Activated T-helper 1 cell treated with anti-CD3 and anti-CD28 coated beads, Interleukin-12 subunit alpha, Interleukin-12 subunit beta, Interleukin-2, Interleukin-4 antibody, amounts not matched to agents 30 ng/mL and 10 ng/mL and 1 ng/mL, durations not matched to agents 14 hours and 24 hours and 36 hours (primary cell): ENCODE measurements at places on chromosomes 1 and 21. TPM values are rescaled to one million over a fixed set of nuclear protein-coding genes. Genes with fewer than 3 reads are reported as not detected.
A peak's percentile ranks its signal among the peaks of the same experiment; 100 is the strongest.

The CD2 gene
- 651 and 685 TPM in 2 replicates for total RNA-seq

The ZCCHC17 gene
- 24.1 and 24.7 TPM in 2 replicates for total RNA-seq

The TDRKH gene
- 14.6 and 16.4 TPM in 2 replicates for total RNA-seq

The OBSCN gene
- 15.0 and 15.2 TPM in 2 replicates for total RNA-seq

The S100A14 gene
- total RNA-seq: 0.16 TPM in 1 of 2 replicates, not detected in the other

The PLA2G4A gene
- total RNA-seq: 0.20 and 0.21 TPM in 2 replicates

The TNNI3K gene
- not detected in 2 replicates for total RNA-seq

The SCMH1 gene
- 16.0 and 18.5 TPM in 2 replicates for total RNA-seq

GRCh38 chr1:68173936-68174737, 58.2 kb downstream of the WLS start:
- no peak overlapping the region for H3K4me3 ChIP-seq
- no peaks in the 10 kb centered on the region for H3K27me3 ChIP-seq
- no peak overlapping the region for H3K27ac ChIP-seq
- peaks cover 6% of the 10 kb centered on the region for H3K4me1 ChIP-seq
- H3K36me3 ChIP-seq: no peaks in the 10 kb centered on the region

- no peaks in the 10 kb centered on the region for H3K27me3 ChIP-seq
- peaks cover 17% of the 10 kb centered on the region for H3K36me3 ChIP-seq
- no peak for DNase-seq
These were observed 17.4 kb downstream of the IQGAP3 start for GRCh38 chr1:156554971-156555370.

DNA sequence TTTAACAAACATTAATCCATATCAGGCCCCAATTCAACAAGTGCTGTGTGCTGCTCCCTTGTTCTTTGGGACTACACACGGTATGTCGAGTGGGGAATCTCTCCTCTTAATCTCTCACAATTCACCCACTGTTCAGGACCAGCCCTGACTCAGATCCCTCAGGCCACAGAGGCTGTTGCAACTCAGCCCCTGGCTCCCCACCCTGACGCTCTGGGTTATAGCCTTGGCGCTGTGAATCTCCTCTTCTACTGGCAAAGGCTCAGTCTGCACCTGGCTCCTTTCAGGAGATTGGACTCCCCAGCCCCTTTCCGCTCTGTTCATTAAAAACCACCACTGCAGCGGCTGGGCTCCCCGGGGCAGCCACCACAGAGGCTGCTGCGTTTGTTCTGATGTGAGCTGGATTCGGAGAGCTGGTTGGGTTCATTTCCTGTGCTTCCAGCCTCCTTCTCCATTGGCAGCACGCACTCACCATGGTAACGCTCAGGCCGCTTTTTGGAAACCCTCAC, 13.0 kb downstream of the CAPN8 start:
- H3K36me3 ChIP-seq: no peaks in the 10 kb centered on the region
- H3K27ac ChIP-seq: no peak overlapping the region
- H3K4me1 ChIP-seq: no peaks in the 10 kb centered on the region

- DNase-seq: no peak
- peaks cover 83% of the 10 kb centered on the region for H3K4me1 ChIP-seq
- H3K27ac ChIP-seq: peak overlapping the region; percentile 99
- H3K36me3 ChIP-seq: peaks cover 47% of the 10 kb centered on the region
These were observed 1.9 kb downstream of the BTBD19 start for GRCh38 chr1:44810101-44810761.

DNA sequence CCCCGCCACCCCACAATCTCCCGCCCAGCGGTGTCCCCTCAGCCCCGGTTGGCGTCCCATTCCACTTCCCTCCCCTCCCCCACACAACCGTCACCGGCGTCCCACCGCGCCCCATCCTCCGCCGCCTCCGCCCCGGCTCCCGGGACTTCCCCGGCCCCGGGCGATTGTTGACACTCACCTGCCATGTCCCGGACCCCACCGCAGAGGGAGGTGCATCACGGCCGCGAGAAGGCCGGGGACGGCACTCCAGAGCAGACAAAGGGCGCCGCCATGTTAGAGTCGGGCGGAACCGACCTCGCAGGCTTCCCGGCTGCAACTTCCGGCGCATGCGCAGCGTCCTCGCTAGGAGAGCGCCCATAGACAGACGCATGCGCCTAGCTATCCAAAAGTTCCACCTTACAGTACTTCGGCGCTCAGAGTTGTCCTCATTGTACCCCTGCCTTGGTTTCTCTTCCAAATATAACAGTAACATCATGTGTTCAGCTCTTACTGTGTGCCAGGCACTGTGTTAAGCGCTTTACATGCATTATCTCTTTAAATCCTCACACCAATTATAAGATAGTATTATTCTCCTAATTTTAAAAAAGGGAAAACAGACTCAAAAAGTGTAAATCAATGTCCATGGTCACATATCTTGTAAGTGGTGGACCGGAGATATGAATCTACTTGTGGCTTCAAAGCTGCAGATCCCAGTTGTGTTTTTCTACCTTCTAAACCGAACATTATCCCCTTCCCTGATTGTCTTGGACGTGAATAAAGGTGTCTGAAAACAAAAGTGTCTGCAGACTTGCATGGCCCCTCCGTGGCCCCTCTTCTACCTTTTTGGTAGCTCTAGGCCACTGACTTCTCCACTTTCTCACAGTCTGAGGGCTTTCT, at the start of gene ZBTB17:
Gene ZBTB17 (minus strand): TSS at position 297 of the 876 bp plus-strand sequence. CDS start 27,606 bp downstream, outside the sequence.
- DNase-seq: peak; percentile 94
- peak within 1 kb of the TSS; percentile 89 for H3K4me3 ChIP-seq
- peaks cover 2% of the 10 kb centered on the region for H3K27me3 ChIP-seq
- peaks cover 51% of the 10 kb centered on the region for H3K4me1 ChIP-seq
- peak within 1 kb of the TSS; percentile 93 for H3K27ac ChIP-seq
- H3K36me3 ChIP-seq: peaks cover 28% of the 10 kb centered on the region

GRCh38 chr1:163877016-163877415, 555.3 kb downstream of the NUF2 start:
- DNase-seq: no peak
- H3K4me1 ChIP-seq: no peaks in the 10 kb centered on the region
- no peak overlapping the region for H3K27ac ChIP-seq
- no peaks in the 10 kb centered on the region for H3K36me3 ChIP-seq
- H3K27me3 ChIP-seq: no peaks in the 10 kb centered on the region

DNA sequence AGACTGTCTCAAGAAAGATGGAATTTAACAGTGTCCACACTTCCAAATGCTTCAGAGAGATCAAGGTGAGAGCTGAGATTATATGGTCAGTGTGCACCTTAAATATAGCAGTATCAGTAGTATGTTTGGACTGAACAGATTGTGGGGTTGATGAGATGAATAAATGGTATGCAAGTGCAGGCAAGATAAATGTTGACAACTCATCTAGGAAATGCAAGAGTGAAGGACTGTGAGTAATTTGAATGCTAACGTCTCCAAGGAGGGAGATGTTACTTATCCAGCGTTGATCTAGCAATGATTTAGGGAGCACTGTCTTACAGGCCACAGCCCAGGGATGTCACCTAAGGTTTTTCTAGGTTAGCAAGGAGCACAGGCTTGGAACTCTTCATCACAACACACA, 170.7 kb upstream of the GALNT2 start:
- no peaks in the 10 kb centered on the region for H3K4me1 ChIP-seq
- no peak overlapping the region for H3K27ac ChIP-seq
- peaks cover 10% of the 10 kb centered on the region for H3K27me3 ChIP-seq

DNA sequence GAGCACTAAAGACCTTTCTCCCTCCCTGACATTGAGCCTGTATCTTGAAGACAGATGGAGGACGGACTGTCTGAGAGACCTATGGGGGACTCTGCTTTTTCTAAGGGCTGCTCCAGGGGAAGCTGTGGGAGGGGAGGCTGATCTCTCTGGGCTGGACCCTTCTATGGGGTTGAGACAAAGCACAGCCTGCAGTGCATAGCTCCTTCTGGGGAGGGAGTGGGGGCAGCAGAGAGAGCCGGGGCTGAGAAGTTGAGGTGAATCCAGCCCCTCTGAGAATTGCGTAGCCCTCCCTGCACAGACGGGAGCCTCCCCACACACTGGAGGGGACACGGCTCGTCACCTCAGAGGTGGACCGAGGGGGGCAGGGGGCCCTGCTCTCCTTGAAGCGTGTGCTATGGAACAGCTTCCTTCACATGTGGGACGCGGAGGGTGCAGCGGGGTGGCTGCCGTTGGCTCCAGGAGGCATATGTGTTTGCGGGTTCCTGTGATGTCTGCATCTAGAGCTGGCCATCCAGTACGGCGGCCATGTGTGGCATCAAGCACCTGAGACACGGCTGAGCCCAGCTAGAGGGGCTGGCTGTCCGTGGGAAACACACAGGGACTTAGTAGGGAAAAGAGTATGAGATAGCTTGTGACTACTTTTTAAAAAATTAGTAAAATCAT, 299.1 kb downstream of the CAMTA1 start:
- H3K27ac ChIP-seq: no peak overlapping the region
- no peak overlapping the region for H3K4me3 ChIP-seq
- no peaks in the 10 kb centered on the region for H3K4me1 ChIP-seq
- DNase-seq: no peak

DNA sequence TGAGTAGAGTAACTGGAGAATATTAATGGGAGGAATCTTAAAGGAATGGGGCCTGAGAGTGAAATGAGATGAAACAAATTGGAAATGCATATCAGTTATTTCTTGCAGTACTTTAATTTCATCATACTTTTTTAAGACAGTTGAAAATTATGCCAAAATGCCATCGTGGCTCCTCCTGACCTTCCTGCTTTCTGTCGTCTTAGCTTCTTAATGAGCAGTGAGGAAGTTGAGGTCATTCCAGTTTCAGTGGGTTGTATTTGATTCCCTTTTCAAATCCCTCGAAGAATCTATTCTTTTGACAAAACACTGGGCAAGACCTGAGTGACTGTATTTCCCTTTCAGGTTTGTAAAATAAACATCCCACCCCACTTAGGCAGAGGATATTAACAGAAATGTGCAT, 134.9 kb upstream of the MAP1LC3C start:
- H3K27ac ChIP-seq: no peak overlapping the region
- no peak for DNase-seq
- no peaks in the 10 kb centered on the region for H3K36me3 ChIP-seq
- H3K4me1 ChIP-seq: no peaks in the 10 kb centered on the region
- H3K27me3 ChIP-seq: no peaks in the 10 kb centered on the region

DNA sequence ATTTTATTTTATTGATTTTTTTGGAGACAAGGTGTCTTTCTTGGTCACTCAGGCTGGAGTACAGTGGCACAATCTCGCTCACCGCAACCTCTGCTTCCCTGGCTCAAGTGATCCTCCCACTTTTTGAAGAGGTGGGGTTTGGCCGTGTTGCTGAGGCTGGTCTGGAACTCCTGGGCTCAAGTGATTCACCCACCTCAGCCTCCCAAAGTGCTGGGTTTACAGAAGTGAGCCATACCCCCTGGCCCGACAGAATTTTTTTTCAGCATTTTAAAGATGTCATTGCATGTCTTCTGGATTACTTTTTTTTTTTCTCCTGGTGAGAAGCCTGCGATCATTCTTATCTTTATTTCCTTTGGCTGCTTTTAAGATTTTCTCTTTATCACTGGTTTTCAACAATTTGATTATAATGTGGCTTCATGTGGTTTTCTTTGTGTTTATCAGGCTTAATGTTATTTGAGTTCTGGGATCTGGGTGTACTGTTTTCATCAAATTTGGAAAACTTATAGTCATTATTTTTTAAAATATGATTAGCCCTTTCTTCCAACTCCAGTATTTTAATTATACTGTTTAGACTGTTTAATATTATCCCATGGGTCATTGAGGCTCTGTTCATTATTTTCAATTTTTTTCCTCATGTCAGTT, 23.1 kb upstream of the PTBP2 start:
- no peak overlapping the region for H3K27ac ChIP-seq
- H3K4me3 ChIP-seq: no peak overlapping the region
- no peak for DNase-seq
- no peaks in the 10 kb centered on the region for H3K4me1 ChIP-seq

GRCh38 chr1:229058111-229058561, 212.8 kb upstream of the RAB4A start:
- peaks cover 14% of the 10 kb centered on the region for H3K27me3 ChIP-seq
- no peak overlapping the region for H3K4me3 ChIP-seq
- peaks cover 13% of the 10 kb centered on the region for H3K4me1 ChIP-seq
- no peaks in the 10 kb centered on the region for H3K36me3 ChIP-seq
- no peak overlapping the region for H3K27ac ChIP-seq
- no peak for DNase-seq

- H3K36me3 ChIP-seq: peaks cover 16% of the 10 kb centered on the region
- H3K4me3 ChIP-seq: no peak overlapping the region
- no peaks in the 10 kb centered on the region for H3K4me1 ChIP-seq
- H3K27me3 ChIP-seq: peaks cover 2% of the 10 kb centered on the region
These were observed 12.7 kb downstream of the TRPM2 start for GRCh38 chr21:44365967-44366585.

DNA sequence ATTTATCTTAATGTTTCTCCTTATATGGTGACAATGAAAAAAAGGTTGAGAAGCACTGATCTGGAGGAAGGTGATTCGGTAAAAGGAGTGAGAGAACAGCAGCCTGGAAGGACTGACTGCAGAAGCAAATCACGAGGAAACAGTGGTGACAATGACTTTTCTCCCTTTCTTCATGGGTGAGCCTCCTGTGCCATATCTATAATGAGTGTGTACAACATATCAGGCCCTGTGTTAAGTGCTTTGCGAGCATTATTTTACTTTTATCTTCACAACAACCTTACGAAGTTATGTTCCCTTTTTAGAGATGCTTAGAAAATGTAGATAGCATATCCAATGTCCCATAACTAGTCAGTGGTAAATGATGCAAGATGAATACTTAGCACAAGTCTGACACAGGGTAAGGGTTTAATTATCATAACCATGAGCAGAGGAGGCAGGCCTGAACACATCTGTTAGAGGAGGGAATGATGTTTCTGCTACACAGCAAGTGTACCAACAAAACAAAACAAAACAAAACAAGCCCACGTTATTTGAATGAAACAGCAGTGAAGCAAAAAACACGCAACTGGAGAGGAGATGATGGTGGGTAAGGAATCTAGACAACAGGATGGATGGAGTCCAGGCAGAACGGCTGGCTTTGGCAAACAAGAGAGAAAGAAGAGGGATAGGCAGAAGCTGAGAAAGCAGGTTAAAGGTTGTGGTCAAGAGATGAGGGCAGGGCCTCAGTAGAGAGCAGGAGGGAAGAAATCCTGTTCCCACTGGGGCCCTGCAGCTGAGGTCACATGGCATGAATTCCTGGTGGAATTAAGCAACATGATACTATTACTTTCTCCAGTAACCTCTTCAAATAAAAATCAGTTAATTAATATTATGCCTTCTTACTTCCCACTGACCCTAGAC, 29.6 kb downstream of the GNG12 start:
- peaks cover 15% of the 10 kb centered on the region for H3K27me3 ChIP-seq
- no peak for DNase-seq
- H3K36me3 ChIP-seq: no peaks in the 10 kb centered on the region

GRCh38 chr1:44803312-44804095, 3.3 kb downstream of the PLK3 start:
- peak overlapping the region; percentile 97 for H3K4me3 ChIP-seq
- DNase-seq: no peak
- peak overlapping the region; percentile 85 for H3K27ac ChIP-seq
- H3K4me1 ChIP-seq: peaks cover 63% of the 10 kb centered on the region
- H3K27me3 ChIP-seq: no peaks in the 10 kb centered on the region

- DNase-seq: no peak
- H3K27ac ChIP-seq: no peak overlapping the region
- peaks cover 4% of the 10 kb centered on the region for H3K4me1 ChIP-seq
These were observed 29.7 kb downstream of the SLC45A1 start for GRCh38 chr1:8347635-8348034.
